ENCODE measurements at places on chromosomes 2 and 18.

DNA sequence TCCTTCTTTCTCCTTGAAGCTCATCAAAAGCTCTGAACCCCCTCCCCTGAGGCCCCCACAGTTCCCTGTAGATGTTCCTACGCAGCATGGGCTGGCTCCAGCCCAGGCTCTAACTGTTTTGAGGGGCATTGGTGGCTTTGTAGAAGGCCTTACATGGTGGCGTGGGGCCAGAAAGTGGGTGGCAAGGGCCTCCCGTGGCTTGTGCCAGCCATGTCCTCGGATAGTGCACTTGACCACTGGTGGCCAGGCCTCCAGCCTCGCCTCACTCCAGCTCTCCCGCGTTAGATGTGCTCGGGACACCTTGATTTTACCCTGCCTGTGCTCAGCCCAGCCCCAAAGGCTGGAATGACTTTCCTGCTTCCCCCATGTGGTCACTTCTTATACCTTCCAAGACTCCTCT, 92.9 kb downstream of the TWIST2 start:
- DNase-seq = no peak

DNA sequence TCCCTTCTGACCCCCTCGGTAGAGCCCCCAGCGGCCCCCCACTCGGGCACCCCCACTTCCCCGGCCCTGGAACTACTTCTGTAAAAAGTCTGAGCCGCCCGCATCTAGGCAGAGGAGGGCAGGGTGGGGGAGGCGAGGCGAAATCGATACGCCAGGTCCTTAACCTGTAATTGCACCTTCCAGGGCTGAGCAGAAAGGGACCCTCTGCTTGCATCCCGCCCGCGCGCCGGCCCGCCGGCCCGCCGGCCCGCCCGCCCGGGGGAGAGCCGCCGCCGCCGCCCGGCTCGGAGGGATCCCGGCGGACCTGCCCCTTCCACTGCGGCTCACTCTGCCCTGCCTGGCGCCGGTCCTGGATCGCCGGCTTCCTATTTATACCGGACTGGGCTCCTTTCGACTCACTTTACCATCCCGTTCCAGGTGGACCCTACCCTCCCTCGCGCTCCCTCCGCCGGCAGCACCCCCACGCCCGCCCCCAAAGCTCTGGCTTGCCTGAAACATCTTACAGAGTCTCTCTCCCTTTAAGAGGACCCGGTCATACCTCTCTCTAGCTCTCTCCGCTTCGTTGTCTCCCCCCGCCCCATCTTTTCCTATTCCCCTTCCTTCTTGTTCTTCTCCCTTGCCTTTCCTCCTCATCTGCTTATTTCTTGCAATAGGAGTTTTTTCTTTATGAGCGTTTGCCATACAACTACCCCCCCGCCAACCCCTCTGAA, 797 bp downstream of the KLHL14 start:
- DNase-seq = no peak

DNA sequence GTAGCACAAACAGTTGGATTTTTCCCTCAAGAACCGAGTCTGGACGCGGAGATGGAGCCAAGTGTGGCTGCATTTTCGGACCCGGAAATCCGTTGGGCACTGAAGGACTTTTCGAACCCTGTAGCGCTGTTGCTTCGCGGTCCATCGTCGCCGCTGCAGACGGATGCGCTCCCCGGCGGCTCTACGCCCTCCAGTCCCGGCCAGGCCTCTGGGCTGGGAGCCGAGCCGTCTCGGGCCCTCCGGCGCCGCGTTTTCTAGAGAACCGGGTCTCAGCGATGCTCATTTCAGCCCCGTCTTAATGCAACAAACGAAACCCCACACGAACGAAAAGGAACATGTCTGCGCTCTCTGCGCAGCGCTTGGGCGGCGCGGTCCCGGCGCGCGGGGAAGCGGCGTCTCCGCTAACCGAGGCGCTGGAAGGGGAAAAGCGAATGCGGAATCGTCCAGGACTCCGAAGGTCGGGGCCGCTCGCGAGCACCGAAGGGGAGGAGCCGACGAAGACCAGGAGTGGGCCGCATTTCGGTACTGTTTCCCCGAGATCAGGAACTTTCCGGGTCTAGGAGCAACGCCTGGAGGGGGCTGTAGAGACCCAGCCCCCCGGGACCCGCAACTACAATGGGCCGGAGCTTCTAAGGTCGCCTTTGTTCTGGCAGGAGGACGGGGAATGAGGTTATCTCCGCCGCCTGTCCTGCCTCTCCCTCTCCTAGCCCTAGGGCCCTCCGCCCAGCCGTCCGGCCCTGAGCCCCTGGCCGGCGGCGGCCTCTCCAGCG, 3.2 kb downstream of the EMX1 start:
- no peak for DNase-seq

- DNase-seq = no peak
Observed at GRCh38 chr2:675051-675450, 2.2 kb downstream of the TMEM18 start.

GRCh38 chr2:30894498-30895119, 87.4 kb upstream of the CAPN13 start:
- DNase-seq = no peak

GRCh38 chr2:197254776-197255530, 55.6 kb downstream of the ANKRD44 start:
- DNase-seq = no peak

DNA sequence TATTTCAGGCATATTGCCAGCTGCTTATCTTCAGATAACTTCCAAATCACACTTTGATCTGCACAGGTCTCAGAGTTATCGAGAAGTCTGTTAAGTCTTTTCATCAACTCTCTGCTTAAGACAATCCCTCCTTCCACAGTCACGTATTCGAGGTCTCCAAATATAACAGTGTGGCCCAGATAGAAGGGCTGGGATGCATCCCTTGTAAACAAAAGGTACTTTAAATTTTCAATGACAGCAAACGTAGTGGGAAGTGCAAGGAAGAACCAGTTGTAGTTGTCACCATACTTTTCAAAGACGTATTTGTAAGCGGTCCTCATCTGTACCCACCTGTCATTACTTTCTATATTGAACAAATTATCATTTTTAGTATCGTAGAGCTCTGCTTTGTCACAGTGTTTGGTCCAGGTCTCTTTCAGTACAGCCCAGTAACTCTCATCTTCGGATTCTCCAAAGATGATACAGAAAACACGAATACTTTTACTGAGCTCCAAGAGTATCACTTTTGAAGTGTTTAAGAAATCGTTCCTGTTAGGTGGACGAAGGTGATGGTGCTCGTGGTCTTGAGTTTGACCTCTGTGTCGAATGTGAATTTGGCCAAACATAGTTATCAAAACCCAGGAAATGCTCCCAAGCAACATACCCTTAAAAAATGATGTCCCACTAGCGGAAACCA, 445 bp downstream of the C1GALT1C1L start:
- no peak for DNase-seq

GRCh38 chr2:168525020-168525419, 68.9 kb downstream of the CERS6 start:
- DNase-seq = no peak

DNA sequence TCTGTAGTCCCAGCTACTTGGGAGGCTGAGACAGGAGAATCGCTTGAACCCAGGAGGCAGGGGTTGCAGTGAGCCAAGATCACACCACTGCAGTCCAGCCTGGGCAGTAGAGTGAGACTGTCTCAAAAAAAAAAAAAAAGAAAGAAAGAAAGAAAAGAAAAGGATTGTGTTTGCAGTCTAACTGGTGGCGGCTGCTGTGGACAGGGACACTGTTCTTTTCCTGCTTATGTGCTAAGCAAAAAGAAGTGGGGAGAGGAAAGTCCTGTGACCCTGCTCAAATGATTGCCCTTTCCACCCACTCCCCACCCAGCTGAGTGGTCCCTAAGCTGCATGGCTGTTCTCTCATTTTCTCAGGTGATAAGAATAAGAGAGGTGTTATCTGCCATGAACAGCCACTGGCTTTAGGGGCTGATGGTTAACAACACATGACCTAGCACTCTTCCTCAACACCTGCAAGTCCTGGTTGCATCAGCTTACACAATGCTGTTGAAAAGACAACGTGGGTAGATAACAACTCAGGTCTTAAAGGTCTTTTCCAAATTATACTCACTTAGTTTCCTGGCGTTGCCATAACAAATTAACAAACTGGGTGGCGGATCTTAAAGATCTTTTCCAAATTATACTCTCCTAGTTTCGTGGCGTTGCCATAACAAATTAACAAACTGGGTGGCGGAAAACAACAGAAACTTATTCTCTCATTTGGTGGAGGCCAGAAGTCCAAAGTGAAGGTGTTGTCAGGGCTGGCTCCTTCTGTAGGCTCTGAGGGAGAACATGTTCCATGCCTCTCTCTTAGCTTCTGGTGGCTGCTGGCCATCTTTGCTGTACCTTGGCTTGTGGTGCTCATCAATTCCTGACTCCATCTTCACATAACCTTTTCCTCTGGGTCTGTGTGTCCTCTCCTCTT, 90.3 kb upstream of the RTN4 start:
- DNase-seq = no peak

- no peak for DNase-seq
Observed at GRCh38 chr2:166157578-166157977, 29.8 kb upstream of the SCN1A start.

- DNase-seq = no peak
Observed at GRCh38 chr18:1012775-1013174, 108.1 kb downstream of the ADCYAP1 start.

GRCh38 chr2:143607231-143608062, 478.2 kb downstream of the ARHGAP15 start:
- DNase-seq = no peak

- peak; percentile 52 for DNase-seq
Observed at GRCh38 chr2:54149638-54150441, 34.4 kb downstream of the ACYP2 start.

- no peak for DNase-seq
Observed at GRCh38 chr2:131155208-131155855, 50.2 kb downstream of the PLEKHB2 start.

GRCh38 chr2:137947728-137948336, 16.4 kb upstream of the HNMT start:
- peak; percentile 39 for DNase-seq

DNA sequence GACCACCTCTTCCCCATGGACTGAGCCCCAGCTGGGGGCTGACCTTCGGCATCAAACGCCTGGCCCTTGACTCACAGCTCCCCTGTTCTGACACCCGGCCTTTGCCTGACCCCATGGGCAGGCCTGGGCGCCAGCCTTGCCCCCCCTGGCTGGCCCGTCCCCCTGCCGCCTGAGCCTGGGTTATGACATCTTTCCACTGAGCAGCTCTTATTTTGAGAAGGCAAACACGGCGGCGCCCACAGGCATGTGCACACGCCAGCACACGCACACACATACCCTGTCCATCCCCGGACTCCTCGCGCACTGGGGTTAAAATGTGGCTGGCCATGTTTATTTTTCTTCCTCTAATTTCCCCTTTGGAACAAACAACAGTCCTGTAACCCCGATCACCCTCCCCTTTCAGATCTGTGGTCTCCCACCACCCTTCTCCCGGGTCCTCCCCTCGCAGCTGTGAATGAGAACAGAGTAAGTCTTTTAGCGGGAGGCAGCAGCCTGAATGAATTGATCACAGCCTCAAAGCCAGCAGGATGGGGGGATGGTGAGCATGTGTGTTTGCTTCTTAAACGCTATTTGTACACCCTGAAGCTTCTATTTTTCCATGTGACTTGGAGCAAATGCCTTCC, 11.8 kb upstream of the ATOH8 start:
- peak; percentile 80 for DNase-seq

DNA sequence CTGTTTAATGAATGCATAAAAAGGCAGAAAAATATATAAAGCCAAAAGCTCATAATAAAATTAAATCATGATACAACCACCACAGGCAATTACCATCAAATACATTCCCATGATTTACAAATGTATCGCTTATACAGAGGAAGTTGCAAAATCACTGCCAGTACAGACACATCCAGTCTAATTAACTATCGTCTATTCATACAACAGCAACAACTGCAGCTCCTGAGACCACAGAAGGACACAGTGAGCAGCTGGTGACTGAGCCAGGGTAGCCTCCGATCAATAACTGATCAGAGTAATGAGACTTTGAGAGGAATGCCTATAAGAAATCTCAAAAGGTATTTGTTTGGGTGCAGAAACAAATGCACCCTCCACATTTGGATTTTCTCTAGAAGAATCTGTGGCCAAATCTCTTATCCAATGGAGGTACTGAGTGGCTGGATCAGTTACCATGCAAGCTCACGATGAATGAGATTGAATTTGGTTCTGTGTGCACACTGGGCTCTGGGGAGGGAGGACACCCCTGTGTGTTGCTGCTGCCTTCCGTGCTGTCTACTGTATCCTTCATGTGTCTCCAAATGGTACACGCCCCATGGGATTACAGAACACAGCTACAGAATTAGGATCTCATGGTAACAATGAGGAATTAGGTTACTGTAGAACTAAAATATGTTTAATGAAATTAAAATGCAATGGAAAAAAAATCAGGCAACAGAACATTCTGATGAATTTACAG, 119.6 kb downstream of the MBP start:
- no peak for DNase-seq

- DNase-seq = no peak
Observed at GRCh38 chr2:20309001-20309400, 41.6 kb downstream of the PUM2 start.

DNA sequence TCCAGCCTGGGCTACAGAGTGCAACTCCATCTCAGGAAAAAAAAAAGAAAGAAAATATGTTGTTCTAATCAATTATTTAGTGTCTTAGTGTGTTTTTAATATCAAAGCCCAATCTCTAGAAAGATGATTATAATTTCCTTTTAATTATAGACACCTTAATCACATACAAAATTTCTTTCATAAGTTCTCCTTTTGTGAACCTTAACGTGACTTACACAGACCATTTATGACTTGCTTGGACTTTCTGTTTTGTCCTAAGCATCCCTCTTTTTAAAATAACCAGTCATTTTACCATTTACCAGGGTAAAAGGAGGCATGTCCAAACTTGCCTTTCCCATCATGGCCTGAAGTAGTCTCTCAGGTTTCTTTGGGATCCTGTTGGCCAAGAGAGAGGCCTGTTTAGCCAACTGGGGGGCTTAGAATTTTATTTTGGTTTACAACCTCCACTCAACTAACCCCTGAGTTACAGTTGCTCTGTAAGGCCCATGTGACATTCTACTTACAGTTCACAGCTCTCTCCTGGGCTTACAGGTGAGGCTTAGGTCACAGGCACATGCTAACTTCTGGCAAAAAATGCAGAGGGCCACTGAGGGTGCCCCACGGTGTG, 23.9 kb upstream of the GPR155 start:
- no peak for DNase-seq

DNA sequence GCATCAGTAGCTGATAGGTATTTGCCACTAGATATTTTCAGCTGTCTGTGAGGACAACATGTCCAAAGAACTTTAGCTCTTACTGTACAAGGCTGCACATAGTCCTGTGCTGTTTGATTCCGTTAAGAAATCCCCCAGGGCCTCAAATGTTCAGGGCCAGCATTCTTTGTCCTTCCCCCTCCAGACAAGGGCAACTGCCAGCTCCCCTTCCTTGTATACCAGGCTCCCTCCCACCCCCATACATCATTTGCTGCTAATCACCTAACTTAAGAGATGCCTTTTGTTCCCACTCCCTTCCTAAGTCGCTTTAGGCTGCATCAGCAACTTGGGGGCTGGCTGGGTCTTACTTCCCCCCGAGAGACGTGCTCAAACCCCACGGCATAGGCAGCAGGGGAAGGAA, 138.7 kb downstream of the CDH20 start:
- DNase-seq = no peak
